ENCODE measurements at places on chromosomes 7 and 10.

DNA sequence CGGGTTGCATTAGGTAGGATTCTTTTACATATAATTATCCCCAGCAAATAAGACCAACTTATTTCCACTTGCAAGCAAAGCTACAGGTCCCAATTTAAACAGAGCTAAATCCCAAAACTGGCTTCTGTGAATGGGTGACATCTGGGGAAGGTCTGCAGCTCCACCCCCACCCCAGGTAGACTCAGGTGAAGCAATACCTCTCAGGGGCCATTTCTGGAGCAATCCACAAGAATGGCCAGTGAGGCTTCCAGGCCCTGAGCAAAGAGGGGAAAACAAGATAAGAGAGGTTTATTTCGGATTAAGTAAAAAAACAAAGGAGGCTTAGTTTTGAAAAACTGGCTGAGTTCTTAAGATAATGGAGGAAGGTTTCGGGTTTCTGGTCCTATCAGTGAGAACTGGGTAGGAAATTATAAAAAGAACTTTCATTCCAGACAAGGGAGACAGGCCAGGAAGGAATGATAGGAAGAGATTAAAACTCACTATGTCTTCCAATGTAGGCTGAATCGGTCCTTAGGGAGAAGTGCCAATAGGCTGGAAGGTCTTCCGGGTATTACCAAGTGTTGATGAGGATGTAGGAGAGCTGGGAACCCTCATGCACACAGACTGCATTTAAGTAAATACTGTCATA, 25.4 kb downstream of the SH3PXD2A start:
- DNase-seq = no peak

GRCh38 chr7:31549611-31550010, 35.7 kb downstream of the ITPRID1 start:
- DNase-seq = no peak

GRCh38 chr10:70255329-70256299, 22.4 kb upstream of the PPA1 start:
- DNase-seq = no peak

DNA sequence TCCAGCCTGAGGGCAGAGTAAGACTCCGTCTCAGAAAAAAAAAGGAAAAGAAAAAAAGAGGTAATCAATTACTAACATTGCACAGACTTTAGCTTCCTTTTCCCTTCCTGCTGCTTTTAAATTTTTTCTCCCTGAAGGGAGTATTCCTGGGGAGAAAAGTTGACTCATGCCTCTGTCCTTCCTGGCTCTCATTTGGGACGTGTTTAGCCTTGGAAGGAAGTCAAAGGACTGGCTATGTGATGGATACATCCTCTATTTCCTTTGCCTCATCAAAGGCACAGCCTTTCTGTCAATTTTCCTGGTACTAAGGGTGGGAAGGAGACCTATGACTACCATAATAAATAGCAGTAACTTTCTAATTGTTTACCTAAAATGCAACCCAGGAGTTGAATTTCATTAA, 77.6 kb downstream of the ITGA8 start:
- DNase-seq = no peak

DNA sequence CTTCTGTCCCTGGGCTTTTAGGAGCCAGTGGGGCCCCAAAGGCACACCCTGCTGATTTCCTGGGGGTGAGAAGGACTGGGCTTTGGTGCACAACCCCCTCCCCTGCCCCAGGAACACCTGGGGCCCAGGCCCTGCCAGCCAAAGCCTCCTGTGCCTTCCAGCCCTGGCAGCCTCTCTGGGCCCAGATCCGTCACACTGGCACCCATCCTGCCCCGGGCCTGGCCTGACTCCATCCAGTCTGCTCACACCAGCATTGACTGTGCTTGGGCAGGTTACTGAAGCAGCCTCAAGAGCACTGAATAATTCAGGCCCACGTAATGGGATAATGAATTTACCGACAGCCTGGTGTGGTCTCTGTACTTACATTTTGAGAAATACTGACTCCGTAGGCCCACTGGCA, 12.0 kb upstream of the COMTD1 start:
- DNase-seq = no peak

- DNase-seq = no peak
Measured at GRCh38 chr7:52920977-52921376, 114.5 kb upstream of the POM121L12 start.

GRCh38 chr7:106094780-106095179, 17.3 kb downstream of the SYPL1 start:
- DNase-seq = no peak

DNA sequence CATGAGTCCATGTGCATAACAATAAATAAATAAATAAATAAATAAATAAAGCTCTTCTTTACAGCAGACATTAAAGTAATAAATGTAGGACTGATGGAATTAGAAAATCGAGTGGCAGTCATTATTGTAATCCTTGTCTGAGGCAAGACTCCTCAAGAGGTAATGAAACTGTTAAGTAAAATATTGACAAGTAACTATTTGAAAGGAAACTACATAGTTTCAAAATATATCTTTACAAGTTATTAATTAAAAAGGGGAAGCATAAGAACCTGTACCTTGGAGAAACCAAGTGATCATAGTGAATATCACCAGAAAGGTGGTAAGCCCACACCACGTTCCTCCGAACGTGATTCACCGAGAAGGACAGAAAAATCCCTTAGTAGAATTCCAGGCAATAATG, 285.6 kb upstream of the SORCS1 start:
- no peak for DNase-seq

GRCh38 chr10:2925631-2926030, 141.7 kb upstream of the PFKP start:
- no peak for DNase-seq

GRCh38 chr7:38177621-38178003, 433 bp upstream of the STARD3NL start:
- DNase-seq = no peak

GRCh38 chr10:52394246-52394645, 80.2 kb downstream of the DKK1 start:
- DNase-seq = no peak

- no peak for DNase-seq
Measured at GRCh38 chr7:107700570-107700969, 39.9 kb downstream of the SLC26A4 start.

All from activated T-helper 1 cell treated with anti-CD3 and anti-CD28 coated beads, Interleukin-2, amount 50 U/mL, for 16 hours (primary cell).